Bronchial epithelial cell (primary cell): ENCODE measurements at places on chromosomes 12 and 14.

GRCh38 chr12:44358636-44359035 lies 517.5 kb downstream of the NELL2 start:
- DNase-seq: no peak

DNA sequence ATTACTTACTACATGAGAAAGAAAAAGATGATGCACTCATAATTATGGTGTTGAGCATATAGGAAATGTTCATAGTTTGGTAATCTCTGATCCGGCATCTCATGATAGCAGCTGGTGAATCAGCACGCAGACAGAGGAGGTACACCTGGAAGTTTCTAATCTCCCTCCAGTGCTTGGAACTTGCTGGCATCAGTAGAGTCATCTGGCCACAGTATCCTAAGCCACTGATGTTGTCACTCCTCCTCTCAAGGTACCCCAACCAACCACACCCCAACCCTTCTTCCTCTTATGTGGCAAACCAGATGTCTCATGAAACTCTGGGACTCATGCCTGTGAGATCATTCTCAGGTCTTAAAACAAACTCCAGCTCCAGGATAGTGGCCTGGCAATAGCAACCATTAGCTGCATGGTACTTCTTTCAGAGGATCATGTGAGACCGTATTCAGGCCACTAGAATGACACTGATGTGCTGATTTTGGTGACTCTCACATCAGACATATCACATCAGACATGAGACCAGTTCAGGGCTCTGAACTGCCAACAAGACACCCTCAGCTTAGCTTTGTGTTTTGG lies 143.0 kb downstream of the RASSF9 start:
- no peak for DNase-seq

- DNase-seq: no peak
These were observed 24.7 kb upstream of the MARK3 start for GRCh38 chr14:103360548-103360947.

- no peak for DNase-seq
These were observed 9.1 kb upstream of the DEGS2 start for GRCh38 chr14:100168506-100168905.

DNA sequence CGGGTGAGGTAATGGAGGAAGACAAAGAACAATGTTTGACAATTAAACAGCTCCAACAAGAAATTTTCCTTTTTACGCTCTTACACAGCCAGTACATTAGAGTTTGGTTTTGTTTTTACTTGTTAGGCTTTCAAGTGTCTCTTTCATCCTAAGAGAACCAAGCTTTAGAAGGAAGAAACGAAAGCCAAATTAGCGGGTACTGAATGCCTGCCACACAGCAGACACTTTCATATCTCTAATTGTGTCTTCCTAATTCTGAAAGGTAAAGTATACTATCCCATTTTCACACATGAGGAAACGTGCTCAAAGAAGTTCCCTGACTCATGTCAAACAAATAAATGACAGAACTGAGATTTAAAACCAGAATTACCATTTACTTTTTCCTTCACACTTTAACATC lies 65.0 kb downstream of the CDK17 start:
- peak; percentile 37 for DNase-seq

- peak; percentile 61 for DNase-seq
These were observed 6.8 kb upstream of the HNF1A start for GRCh38 chr12:120971299-120972180.

- no peak for DNase-seq
These were observed 30.0 kb downstream of the SLC39A9 start for GRCh38 chr14:69428289-69428998.

DNA sequence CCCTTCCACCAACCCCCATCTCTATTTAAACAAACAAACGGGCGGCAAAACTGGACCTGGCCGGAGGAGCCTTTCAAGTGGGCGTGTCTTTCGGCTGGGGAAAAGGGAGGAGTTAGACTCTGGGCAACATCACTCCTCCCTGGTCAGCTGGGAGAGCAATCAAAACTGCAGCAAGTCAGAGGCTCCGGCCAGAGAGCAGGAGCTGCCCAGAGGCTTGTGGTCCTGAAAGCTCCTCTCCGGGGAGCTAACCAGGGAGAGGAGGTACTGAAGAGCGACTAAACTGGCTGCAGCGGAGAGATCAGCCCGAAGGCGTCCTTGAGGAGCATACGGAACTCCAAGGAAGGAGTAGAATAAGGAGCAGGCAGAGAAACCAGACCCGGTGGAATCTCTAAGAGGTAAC lies at the start of gene NEUROD4:
Gene NEUROD4 (plus strand): TSS at position 191 of the 400 bp plus-strand sequence. CDS start 6,466 bp downstream, outside the sequence.
- DNase-seq: peak; percentile 57

- DNase-seq: no peak
These were observed 77.5 kb upstream of the CD163 start for GRCh38 chr12:7581046-7581445.

GRCh38 chr12:117809509-117809908 lies 159.3 kb downstream of the KSR2 start:
- DNase-seq: no peak

DNA sequence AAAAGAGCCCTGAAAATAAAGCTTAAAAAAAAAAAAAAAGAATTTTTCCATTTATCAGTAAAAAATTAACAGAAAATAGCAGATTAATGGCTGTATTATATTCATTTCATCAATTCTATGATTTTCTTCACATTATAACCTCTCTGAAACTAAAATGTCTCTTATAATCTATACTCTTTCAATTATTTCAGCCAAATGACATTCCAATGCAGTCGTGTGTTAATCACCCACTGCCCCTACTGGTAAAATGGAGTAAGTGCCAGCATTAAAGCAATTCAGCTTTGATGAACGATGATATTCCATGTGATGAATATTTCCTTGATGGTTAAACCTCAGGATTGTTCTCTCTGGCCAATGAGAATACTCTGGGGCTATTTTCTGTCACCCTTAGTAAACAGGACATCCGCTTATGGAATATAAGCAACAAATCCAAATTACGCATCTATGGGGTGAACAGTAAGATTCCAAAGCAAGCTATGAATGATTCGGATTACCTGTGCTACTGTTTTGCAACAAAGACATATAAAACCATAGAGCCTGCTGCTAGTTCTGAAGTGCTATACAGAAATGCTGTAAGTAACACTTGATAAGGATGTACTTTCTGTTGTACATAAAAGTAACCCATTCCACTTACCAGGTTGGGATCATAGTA lies 20.3 kb upstream of the SYCP3 start:
- peak; percentile 41 for DNase-seq

DNA sequence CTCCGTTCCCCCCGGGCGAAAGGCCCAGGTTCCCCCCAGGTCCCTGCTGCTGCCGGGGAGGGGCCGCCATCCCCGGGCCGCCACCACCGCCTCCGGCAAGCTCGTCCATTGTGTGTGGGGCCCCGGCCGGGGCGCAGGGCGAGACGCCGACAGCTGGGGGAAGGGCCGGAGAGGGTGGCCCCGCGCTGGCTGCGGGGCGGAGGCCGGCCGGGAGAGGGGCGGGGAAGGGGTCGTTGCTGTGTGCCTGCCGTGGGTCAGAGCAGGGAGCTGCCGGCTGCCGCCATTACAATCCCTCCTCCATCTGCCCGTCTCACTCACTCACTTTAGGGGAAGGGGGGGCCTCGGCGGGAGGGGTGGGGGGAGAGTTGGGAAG lies at the start of gene STRN3:
Gene STRN3 (minus strand): TSS at position 303 of the 373 bp plus-strand sequence. CDS start 194 bp downstream, at position 109.
- DNase-seq: no peak

GRCh38 chr14:93271111-93271510 lies 61.7 kb downstream of the BTBD7 start:
- DNase-seq: no peak

DNA sequence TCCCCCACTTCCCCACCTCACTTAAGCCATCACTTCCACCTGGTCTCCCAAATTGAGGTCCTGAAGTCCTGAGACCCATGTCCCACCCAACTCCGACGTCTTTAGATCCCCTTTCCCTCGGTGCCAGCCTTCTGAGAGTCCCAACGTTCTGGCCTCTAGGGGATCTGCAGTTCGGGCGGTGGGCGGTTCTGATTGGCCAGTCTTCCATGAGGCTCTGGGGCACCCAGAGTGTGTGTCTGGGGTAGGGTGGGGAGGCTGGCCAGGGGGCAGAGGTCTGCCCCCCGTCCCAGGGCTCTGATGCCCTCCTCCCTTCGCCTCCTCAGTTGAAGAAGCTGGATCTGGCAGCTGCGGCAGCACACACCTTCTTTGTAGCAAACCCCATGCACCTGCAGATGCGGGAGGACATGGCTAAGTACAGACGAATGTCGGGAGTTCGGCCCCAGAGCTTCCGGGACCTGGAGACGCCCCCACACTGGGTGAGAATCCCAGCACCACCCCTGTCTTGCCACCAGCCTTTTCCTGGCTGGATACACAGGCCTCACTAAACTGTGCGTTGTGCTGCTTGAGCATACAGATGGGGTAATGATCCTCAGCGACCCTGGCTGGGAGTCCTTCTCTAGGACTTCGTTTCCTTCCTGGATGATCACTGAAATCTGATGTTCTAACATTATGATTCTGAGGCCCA lies 1.5 kb downstream of the P3H3 start:
- DNase-seq: peak; percentile 30

DNA sequence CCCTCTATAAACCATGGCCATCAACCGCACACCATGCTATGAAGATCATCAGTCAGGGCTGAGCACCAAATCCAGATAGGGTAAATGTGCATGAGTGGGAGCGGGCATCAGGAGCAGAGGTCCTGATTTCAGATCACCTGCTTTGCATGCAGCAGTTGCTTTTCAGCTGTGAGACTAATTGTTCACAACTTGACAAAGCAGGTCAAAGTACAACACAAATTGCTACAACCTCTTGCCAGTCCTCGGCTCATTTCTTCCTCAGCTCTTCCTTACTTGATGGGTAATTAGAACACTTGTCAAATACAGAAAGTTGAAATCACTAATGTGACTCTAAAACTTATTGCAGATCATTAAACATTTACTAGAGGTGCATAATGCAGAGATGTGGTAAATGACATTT lies 171.6 kb downstream of the PPM1H start:
- no peak for DNase-seq

DNA sequence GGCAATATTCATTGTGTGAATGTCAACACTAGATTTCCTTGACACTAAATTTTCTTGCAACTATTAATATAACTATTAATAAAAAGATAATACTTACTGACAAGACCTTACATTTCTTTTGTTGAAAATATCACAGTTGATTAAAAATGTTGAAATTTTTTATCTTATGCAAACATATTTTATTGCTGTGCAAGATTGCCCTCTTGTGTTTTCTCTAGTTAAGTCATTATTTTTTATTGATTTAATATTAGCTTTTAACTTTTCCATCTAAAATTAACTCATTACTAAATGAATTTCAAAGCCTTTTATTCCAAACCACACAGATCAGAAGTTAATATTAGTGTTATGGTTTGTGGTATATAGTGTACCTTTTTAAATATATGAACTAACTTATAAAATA lies 11.7 kb upstream of the NAA30 start:
- no peak for DNase-seq

- no peak for DNase-seq
These were observed 6.0 kb upstream of the ASB2 start for GRCh38 chr14:93982230-93983007.

- no peak for DNase-seq
These were observed 33.8 kb upstream of the VWF start for GRCh38 chr12:6158255-6158654.
